ENCODE measurements at places on chromosomes 7 and 10.
A peak's percentile ranks its signal among the peaks of the same experiment; 100 is the strongest.

GRCh38 chr10:4066581-4067390, 281.8 kb upstream of the KLF6 start:
- no peak for DNase-seq

DNA sequence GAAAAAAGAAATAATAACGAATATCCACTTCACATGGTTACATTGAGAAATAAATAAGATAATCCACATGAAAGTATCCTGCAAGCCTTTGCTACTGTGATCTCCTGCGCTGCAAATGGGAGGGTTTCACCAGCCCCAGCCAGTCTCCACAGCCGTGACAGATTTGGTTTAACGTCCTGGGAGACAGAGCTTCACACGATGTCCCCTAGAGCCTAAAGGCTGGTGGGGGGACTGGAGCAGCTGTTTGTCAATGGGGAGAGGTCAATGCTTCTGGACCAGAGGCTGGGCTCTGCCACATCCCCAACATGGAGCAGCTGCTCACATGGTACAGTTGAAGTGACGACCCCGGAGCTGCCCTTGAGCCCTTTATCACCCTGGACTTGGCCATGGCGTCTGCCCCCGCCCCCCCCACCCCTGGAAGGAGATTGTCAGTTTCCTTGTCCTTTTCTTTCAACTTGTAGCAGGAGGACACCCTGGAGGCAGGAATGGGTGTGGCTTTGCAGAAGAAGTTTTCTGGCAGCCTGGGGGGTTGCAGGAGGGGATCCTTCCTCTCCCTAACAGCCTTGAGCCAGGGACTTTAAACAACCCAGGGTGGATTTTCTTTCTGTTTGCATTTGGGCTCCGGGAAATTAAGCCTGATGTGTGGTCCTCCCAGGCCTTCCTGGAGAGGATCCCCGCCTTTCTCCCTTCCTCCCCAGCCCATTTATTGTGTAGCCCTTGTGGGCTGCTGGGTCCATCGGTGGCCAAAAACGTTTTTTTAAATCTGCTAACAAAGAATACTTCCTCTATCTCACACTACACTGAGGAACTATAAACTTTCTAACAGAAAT, 37.0 kb upstream of the MXI1 start:
- DNase-seq: no peak

DNA sequence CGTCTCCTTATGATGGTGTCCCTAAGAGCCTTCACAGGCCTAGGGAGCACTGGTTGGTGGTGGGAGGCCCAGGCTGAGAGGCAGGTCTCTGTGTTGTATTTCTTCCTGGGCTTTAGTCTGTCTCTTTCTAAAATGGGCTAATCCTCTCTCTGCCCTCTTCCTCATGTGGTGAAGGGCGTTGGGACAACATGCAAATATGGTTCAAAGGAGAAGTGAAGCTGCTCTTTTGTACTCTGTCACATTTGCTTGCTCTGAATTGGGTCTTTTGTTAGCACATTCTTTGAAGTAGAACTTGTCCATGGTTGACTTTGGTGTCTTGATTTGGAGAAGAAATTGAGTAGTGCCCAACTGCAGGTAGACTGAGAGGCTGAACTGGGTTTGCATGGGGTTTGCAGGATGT, 814 bp downstream of the HK1 start:
- DNase-seq: no peak

DNA sequence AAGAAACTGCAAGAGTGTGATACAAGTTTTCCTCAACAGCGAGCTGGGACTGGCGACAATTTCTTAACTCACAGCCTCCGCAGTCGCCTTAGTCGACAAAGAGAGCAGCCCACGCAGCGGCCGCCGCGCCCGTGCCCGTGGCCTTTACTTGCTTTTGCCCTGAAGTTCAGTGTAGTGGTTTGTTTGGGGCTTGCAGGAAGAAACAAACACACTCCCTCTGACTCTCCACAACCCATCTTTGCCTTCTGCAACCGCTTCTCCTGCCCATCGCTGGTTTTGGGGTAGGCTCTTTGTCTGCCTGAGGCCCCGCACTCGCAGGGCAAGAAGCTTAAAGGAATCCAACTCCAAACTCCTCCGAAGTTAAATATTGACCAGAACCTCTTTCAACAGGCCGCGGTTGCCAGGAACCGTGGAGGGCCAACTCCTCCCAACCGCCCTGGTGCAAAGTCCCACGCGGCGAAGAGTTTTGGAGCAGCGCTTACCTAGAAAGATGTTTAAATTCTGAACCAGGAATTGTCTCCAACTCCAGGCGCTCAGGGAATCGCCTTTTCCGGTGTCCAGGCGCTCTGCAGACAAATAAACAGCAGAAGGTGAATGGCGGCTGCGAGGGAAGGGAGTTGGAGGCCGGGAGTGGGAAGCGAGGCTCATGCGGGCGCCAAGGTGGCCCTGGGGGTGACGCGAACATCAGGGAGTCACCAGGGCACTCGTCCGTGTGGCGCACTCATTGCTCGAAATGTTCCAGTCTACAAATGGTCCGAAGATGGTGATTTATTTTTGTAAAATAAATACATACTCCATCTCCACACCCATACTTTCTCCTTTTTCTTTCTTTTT, 8.3 kb downstream of the HOXA4 start:
- no peak for DNase-seq

GRCh38 chr7:54980521-54980920, 38.3 kb upstream of the EGFR start:
- no peak for DNase-seq

GRCh38 chr10:79242620-79243152, 104.6 kb upstream of the PPIF start:
- peak; percentile 87 for DNase-seq

DNA sequence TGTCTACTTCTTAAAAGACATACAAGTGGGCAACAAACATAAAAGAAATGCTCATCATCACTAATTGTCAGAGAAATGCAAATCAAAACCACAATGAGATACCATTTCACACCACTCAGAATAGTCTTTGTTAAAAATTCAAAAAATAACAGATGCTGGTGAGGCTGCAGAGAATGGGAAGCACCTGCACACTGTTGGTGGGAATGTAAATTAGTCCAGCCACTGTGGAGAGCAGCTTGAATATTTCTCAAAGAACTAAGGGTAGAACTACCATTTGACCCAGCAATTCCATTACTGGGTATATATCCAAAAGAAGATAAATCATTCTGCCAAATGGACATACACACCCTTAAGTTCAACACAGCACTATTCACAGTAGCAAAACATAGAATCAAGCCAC, 61.8 kb upstream of the STEAP1 start:
- DNase-seq: no peak

DNA sequence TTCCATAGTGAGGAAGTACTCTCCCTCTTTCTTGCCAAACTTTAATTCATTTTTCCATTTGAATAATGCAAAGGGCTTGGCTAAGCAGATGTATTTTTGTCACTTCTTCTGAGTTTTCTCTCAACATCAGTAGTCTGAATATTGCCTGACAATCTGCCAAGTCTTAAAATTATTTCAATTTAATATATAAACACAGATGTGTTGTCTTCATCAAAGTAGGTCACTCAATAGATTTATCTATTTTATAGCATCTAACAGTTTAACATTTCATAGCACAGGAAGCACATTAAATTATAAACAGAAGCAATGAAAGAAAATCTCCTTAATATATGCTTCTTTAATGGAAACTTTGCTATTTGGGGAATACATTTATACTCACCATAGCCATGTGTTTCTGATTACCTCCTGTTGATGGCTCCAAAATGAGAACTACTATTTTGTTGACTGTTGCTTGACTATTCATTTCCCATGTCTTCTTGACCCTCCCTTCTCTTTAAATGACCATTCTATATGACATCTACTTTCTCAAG, 4.5 kb downstream of the CPED1 start:
- DNase-seq: no peak

- peak; percentile 8 for DNase-seq
Observed at GRCh38 chr10:56469482-56469881, 108.4 kb upstream of the ZWINT start.

DNA sequence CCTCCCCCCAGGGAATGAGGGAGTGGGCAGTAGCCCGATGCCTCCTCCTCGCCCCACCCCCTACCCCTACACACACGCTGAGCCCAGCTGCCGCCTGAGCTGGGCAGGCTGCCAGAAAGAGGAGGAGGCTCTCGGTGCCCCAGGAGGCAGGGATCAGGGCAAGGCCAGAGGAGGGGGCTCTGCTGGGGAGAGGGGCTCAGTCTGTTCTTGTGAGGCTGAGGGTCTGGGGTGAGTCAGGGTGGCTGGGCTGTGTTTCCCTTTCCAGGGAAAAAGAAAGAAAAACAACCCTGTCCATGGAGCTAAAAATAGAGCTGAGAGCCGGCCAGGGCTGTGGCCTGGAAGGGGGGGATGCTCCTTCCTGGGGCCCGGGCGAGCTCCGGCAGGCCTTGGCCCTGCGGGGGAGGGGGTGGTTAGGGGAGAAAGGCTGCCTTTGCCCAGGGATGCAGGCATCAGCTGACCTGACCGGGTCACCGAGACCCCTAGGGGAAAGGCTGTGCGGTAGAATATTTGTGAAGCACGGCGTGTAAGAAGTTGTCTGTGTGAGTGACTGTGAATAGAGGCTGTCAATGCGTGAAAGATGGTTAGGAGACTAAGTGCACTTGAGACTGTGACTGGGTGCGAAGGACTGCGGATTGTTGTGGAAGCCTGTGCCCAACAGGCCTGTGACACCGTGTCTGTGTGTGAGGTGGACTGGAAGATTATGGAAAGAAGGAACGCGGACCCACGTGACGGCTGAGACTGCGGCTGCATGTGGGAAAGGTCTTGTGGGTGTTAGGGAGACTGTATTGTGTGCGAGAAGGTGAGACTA, 1.2 kb upstream of the LZTS2 start:
- DNase-seq: peak; percentile 94

- DNase-seq: peak; percentile 22
Observed at GRCh38 chr7:36224934-36225858, 72.1 kb downstream of the EEPD1 start.

DNA sequence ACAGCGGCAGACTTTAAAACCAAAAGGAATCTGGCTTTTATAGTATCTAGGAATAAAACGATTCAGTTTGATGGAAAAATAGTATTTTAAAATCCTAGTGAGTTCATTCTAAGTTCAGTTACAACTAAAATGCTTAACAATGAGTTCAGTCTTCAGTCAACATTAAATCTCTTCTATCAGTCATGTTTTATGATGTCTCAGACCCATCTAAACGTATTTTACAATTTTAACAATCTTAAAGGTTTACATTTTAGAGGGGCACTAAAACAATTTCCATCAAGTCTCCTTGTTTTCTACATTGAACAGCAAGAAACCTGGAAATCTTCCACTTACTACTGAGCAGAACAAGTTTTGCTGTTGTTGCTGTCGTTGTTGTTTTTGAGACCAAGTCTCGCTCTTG, 10.0 kb downstream of the SVOPL start:
- DNase-seq: no peak

DNA sequence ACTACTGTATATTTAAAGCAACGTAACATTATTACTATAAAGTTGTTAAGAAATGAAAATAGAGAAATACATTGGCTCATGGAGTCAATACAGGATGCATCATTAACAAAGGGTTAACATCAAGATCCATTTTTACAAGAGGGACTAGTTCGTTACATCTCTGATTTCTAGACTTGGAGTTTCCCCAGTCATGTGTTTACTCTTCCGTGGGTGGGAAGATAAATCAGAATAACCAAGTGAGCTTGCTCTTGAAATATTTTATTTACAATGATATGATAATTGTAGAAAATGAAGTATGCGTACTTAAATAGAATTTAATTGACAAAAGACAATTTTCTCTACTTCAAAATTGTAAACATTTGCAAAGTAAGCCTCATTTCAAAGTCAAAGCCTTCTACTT, 1.0 kb upstream of the PRKAR2B start:
- DNase-seq: no peak

DNA sequence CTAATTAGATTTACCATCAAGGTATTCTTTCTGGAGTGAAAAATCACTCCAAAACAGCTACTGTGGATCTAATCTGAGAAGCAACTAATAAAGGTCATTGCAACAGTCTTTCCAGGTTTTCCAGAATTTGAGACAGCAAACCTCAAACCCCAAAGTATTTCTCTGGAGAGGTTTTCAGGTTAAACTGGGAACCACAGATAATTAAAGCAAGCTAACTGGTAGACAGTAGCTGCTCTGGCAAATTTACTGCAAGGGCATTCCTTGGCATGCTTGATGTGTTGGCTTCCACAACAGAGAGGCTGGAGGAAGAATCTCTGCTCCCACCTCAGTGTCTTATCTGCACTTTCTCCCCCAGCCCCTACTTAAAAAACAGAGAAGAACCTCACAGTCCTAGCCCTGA, 140.0 kb upstream of the NRBF2 start:
- no peak for DNase-seq

GRCh38 chr10:15166325-15166724, 2.2 kb downstream of the NMT2 start:
- no peak for DNase-seq

GRCh38 chr7:94301024-94301586, 93.6 kb upstream of the COL1A2 start:
- DNase-seq: peak; percentile 90

GRCh38 chr10:10967581-10968256, 50.0 kb upstream of the CELF2 start:
- no peak for DNase-seq

GRCh38 chr7:4715410-4715776, 33.3 kb downstream of the FOXK1 start:
- no peak for DNase-seq

- no peak for DNase-seq
Observed at GRCh38 chr10:18340496-18341051, 200.3 kb downstream of the CACNB2 start.

DNA sequence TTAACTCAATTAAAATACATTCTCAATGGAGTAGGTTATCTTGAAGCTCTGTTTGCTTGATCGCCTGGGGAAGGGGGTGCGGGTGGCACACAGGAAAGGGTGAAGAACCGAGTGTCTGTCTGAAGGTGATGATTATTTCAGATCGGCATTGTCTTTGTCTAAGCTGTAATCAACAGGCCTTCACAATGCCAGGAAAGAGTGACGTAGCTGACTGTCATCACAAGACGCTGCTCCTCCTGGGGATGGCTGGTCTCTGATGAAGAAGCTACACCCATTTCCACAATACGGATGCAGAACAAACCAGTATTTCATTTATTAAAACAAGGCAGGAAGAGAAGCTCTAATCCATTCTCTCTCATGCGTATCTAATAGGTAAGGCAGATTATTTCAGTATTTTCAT, 19.4 kb downstream of the JCAD start:
- DNase-seq: no peak

DNA sequence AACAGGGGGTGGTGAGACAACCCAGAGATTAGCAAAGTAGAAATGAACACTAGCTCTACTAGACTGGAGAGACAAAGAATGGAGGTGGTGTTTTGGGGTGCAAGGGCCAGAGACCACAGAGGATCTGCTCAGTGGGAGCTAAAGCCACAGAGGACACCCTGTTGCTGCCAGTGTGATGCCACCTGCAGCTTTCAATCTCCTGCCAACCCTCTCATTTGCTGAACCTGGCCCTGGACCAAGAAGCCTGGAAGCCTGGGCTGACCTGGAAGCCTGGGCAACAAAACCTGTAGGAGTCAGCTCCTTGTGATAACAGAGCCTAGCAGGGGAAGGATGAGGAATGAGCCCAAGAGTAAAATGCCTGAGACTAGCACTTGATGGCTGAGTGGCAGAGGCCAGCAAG, 81.1 kb upstream of the ADO start:
- DNase-seq: no peak

GRCh38 chr7:156168434-156168833, 356.2 kb upstream of the SHH start:
- no peak for DNase-seq

Data from NCI-H69 (cell line).